ENCODE measurements at places on chromosomes 4 and X.

GRCh38 chrX:20313899-20314298 is 47.2 kb upstream of the RPS6KA3 start:
- peak; percentile 33 for DNase-seq

DNA sequence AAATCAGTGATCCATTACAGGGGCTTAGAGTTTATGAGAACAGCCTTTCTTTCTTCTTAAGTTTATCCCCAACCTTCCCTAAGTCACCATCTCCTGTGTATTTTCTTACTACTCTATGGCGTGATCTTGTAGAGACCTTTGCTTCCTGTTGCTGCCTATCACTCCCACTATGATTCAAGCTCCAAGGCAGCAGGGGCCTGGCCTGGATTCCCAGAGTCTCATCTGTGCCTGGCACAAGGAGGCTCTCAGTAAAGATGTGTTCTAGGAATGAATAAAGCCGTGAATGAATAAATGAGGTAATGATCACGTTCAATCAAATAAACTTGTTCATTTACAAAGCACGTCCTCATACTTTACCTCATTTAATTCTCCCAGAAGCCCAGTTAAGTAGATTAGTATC is 45.4 kb downstream of the CC2D2A start:
- DNase-seq = no peak

DNA sequence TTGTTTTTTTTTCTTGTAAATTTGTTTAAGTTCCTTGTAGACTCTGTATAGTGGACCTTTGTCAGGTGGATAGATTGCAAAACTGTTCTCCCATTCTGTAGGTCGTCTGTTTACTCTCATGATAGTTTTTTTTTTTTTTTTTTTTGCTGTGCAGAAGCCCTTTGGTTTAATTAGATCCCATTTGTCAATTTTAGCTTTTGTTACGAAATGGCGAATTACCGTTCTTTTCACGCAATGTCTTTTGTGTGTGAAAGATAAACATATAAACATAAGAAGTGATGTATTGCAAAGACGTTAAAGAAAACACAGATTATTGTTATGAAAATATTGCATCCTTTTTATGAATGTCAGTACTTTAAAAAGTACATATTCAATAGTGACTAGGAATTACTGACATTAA is 34.5 kb downstream of the MAGEA10 start:
- DNase-seq = no peak

GRCh38 chrX:17067534-17067933 is 121.1 kb downstream of the REPS2 start:
- DNase-seq = no peak

DNA sequence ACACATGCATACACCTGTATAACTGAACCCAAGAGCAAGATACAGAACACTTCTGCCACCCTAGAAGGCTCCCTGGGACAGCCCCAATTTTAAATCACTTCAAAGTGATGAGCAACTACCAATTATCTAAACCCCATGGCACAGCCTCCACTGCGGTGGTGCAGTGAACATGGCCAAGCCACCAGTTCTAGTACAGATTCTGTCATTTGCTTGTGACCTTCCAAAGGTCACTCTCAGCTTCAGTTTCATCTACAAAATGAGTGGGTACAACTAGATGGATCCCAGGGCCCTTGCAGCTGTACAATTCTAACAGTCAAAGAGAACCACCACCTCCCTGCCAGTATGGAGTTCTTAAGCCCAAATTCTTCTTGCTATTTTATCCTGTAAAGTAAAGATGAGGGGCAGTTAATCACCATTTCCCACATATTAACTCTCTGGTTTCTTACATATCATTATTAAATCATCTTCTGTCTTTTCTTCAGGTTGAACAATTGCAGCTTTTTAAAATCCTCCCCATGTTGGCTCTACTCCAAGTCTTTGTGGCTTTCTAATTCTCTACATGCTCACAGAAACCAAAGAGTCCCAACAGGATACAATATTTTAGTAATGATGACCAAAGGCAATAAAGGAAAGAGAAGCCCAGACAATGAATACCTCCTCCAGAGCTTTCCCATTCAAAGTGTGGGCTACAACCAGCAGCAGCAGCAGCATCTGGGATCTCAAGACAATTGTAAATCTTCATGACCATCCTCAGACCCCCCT is 39.0 kb upstream of the GPM6B start:
- no peak for DNase-seq

GRCh38 chr4:170662250-170662649 is 572.5 kb upstream of the AADAT start:
- DNase-seq = no peak

- no peak for DNase-seq
Measured at GRCh38 chrX:72306085-72306801, 529 bp upstream of the CITED1 start.

- peak; percentile 86 for DNase-seq
Measured at GRCh38 chrX:12949927-12950656, 24.8 kb upstream of the TMSB4X start.

- no peak for DNase-seq
Measured at GRCh38 chrX:131955099-131955777, 67.9 kb upstream of the STK26 start.

DNA sequence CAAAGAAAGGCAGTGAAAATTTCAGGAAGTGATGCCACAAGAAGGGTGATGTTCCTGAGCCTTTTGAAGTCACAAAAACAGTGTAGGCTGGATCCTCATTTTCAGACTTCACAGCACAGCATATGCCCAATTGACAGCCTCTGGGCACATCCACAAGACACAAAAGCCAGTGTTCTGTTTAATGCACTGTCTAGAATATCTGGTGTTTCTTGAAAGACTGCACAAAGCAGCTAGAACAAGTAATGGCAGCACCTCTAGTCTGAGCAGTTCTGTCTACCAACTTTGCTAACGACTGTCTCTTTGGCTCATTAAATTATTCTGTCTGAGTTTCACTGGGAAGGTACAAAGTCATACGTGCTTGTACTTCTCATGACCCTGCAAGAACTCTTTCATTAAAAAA is 417.1 kb upstream of the GALNT7 start:
- no peak for DNase-seq

DNA sequence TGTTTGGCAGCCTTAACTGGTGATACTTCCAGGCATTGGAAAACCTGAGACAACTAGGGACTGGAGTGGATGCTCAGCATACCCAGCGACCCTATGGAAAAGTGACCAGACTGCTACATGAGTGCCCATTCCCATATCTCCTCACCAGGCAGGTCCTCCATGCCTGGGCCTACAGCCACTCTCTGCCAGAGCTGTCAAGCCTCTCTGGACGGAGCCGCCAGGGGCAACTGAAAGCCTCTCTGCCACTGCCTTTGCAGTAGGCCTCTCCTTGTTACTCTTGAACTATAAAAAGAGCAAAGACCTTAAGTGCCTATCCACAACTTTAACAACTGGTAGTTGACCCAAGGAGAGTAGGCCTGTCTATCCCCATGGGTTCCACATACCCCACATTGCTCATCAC is 20.2 kb upstream of the FAAH2 start:
- DNase-seq = no peak

- DNase-seq = no peak
Measured at GRCh38 chr4:6229095-6229494, 28.7 kb upstream of the JAKMIP1 start.

DNA sequence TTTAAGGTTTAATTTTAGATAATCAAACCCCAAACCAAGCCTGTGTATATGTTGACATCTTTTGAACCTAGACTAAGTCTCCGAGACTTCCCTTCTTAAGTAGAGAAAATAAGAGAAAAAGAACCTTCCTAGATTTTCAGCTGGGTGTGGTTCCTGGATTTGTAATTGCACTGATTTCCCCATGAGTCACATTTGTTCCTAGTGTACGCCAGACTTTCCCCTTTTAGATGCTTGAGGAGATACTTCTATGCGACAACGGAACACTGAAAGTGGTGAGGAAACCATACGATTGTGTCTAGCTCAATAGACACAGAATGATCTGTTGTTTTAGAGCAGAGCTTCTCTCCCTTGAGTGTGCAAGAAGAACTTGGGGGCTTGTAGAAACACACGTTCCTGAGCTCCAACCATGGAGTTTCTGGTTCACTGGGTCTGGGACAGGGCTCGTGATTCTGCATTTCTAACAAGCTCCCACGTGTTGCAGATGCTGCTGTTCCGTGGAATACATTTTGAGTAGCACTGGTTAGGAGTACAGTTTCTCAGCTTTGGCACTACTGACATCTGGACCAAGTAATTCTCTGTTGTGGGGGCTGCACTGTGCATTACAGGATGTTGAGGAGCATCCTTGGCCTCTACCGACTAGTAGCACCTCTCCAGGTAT is 87.1 kb downstream of the AMELX start:
- DNase-seq = no peak

DNA sequence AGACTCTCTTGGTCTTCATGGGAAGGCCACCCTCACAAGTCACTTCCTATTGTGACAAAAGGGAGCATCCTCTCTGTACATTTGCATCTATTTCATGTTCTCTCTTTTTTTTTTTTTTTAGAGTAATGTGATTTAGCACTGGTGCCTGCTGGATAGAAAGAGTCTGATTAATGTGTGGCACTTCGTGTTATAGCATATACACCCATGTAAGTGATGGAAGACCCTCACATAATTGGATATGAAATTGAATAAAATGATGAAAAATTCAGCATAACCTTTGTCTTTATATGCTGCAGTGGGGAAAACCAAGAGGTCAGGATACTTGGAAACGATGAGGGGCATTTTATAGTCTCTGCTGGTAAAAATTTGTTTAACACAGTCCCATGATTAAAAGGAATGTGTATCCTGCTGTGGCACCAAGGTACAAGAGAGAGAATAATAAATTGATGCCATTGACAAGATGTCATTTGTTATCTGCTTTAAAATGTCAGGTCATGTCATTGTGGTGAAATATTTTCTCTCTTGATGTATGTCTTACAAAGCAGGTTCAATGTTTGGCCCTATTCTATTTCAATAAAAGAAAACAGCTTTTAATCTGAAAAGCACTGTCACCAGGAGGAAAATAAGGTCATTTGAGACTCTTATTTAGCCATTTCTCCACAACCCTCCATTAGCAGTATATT is 1115.4 kb downstream of the STPG2 start:
- DNase-seq = no peak

DNA sequence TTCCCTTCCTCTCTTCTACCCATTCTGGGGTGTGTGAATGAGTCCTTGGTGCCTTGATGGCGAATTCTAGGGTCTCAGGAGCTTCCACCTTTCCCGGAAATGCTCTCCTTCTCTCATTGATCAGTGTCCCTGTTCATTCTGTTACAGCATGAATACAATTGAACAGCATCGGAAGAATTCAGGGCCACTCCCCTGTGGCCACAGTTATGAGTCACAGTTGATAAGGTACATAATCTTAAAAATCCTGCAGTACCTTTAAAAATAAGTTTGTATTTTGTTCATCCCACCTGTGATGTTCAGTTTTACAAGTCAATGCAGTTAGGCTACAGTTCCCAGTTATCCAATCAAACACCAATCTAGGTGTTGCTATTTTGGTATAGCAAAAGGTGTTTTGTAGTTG is 47.3 kb upstream of the FAM9A start:
- DNase-seq = no peak

DNA sequence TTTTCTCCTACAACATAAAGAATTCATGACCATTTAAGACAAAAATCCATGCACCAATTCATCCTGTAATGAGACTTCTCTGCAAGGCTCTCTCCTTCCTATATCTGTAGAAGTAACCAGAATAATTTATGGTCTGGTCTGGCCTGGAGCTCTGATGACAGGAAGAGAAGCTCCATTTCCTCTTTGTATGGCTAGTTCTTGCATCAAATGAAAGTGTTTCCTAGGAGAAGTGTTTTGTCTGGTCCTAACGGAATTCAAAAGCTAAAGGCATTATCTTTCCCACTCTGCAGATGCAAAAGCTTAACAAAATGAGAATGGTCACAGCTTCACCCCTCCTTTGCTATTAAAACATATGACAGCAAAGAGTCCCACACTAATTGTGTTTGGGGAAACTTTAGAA is 55.1 kb downstream of the SPATA18 start:
- no peak for DNase-seq

DNA sequence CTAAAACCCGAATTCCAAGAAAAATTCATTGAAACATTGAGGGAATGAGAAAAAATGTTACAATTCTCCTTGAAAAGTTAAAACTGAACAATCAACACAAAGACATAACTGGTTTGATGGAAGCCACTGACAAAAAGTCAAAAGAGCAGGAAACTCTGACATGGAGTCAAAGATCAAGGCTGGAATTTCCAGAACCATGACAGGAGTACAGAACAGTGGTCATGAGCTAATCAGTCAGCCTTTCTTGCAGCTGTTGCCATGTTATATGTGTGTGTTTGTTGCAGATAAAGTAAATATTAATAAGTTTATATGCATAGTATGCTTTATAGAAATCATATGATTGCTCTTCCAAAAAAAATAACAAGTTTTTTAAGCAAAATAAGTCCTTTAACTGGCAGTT is 184.7 kb upstream of the HCCS start:
- DNase-seq = no peak

- DNase-seq = no peak
Measured at GRCh38 chrX:43096830-43097229, 318.9 kb upstream of the PPP1R2C start.

DNA sequence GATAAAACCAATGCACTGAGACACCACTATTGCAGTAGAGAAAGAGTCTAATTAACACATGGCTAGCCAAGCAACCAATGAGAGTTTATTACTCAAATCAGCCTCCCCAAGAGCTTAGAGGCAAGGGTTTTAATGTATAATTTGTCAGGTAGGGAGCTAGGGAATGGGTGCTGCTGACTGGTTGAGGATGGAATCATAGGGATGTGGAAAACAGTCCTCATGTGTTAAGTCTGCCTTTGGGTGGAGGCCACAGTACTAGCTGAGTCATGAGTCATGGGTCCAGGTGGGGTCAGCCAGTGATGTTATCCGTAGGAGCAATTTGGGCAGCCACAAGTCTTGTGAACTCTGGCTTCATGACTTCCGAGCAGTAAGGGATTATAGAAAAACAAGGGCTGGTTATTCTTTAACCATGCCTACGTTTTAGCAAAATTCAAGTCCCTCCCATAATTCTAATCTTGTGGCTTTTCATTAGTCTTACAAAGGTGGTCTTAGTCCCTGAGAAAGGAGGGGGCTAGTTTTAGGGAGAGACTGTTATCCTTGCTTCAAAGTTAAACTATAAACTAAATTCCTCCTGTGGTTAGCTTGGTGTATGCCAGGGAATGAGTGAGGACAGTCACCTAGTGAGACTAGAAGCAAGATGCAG is 25.1 kb upstream of the PLAC8 start:
- DNase-seq = no peak

DNA sequence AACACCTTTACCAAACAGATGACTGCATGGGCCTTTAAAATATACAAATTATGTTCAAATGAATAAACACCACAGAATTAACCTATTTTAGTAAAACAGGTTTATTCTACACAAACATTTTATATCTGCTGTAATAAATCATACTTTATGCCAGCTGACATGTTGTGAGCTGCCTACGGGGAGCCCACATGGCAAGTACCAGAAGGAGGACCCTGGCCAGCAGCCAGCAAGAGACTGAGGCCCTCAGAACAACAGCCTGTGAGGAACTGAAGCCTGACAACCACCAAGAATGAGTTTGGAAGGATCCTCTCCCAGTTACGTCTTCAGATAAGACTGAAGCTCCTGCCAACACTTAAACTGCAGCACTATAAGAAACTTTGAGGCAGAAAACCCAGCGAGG is 377.0 kb downstream of the PDGFC start:
- no peak for DNase-seq

Measured in Jurkat, Clone E6-1 (cell line).